Stimulated activated CD8-positive, alpha-beta memory T cell treated with anti-CD3 and anti-CD28 coated beads, Interleukin-12 subunit alpha, Interleukin-12 subunit beta, amount 100 ng/mL, for 1 hour (primary cell): ENCODE measurements at places on chromosomes 3 and 15.

GRCh38 chr3:32009101-32009500 is 27.6 kb downstream of the ZNF860 start:
- DNase-seq, result no peak

DNA sequence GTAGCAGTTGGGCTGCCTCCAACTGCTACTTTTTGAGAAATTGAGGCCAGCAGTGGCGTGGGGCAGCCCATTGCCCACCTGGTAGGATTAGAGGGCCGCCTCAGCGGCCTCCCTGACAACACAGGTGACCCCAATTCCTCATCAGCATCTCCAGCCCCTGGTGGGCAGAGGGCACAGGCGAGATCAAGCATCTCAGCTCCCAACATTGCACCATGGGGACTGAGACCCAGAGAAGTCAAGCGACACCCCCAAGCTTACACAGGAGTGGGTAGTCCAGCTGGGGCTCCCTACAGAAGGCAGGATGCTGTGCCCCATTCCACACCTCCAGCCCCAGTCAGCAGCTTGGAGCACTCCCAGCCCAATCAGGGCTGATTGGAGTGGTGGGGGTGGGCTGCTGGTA is 228 bp upstream of the H1-8 start:
- DNase-seq, result no peak

GRCh38 chr15:100951965-100952364 is 32.8 kb downstream of the LRRK1 start:
- no peak for DNase-seq

DNA sequence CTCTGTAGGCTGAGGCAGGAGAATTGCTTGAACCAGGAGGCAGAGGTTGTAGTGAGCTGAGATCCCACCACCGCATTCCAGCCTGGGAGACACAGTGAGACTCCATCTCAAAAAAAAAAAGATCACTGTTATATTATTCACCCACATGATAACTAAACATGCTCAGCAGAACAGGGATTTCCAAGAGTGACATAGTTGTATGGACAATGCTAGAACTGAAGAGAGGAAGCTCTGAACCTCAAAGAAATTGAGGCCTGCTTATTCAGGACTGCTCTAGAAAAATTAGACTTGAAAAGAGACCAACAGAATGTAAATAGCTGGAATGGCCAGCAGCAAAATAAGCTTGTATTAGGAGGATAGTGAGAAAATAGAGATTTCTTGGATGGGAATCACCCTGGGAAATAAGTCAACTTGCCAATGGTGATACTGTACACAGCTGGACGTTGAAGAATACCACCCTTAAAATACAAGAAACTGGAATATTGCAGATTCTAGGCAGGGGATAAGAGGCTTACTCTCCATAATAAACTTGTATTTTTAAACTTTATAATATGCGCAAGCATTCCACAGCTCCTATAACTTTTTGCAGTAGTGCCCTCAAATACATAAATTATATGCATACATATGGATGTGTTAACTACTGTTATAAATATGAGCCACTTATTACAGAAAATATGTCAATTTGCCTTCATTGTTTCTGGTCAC is 28.2 kb downstream of the PIK3CB start:
- no peak for DNase-seq

- no peak for DNase-seq
Measured at GRCh38 chr15:39125226-39125625, 455.7 kb upstream of the THBS1 start.
